ENCODE measurements at places on chromosomes 1 and 21. TPM values are rescaled to one million over a fixed set of nuclear protein-coding genes. Genes with fewer than 3 reads are reported as not detected.
A peak's percentile ranks its signal among the peaks of the same experiment; 100 is the strongest.

Gene KCNK2
- 0.13 TPM for total RNA-seq

Gene MNDA
- 36.8 TPM for total RNA-seq

Gene RBBP4
- total RNA-seq: 290 TPM

Gene NHLH1
- 0.80 TPM for total RNA-seq

Gene TMEM51
- 4.2 TPM for total RNA-seq

Gene LENEP
- total RNA-seq: 0.40 TPM

DNA sequence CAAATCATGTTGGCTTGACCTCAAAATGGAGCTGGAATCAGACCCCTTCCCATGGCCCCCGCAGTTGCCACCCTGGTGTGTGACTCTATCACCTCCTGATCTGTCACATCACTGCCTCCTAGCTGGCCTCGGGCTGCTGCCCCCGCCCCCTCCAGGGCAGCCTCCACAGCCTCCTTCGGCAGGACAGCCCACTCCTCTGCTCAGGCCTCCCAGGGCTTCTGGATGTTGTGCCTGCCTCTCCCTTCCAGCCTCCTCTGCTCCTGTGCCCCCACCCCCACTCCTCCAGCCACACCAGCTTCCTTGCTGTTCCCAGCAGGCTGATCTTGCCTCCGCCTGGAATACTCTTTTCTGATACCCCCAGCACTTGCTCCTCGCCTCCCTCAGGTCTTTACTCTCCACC, 134.4 kb upstream of the EDN2 start:
- DNase-seq: no peak

DNA sequence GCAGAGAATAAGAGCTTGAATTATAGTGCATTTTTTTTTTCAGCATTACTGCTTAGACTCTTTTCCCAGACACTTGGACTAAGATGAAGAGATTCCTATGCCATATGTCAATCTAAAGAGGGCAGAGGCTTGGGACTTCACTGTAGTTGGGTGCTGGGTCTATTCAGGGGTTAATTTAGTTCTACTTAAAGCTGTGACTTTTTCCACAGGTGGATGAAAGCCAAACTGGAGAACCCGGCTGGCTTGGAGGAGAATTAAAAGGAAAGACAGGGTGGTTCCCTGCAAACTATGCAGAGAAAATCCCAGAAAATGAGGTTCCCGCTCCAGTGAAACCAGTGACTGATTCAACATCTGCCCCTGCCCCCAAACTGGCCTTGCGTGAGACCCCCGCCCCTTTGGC, 104.8 kb downstream of the ATP5PO start:
- DNase-seq: no peak

DNA sequence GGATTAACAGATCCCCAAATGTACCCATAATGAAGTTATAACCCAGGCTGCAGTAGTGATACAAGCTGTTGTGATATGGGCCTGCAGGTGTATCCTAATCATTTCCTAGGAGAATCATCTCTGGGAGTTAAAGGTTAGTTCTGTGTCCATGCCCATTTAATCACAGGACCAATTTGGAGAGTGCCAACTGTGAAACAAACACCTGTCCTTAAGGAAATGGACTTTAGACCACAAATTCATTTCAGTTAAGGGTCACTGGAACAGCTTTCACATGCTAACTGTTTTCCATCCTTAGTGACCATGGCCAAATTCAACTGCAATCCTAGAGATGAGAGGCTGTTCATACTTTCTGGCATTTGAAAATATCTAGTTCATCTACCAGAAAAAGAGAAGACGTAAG, 160.9 kb downstream of the GPATCH2 start:
- DNase-seq: no peak

DNA sequence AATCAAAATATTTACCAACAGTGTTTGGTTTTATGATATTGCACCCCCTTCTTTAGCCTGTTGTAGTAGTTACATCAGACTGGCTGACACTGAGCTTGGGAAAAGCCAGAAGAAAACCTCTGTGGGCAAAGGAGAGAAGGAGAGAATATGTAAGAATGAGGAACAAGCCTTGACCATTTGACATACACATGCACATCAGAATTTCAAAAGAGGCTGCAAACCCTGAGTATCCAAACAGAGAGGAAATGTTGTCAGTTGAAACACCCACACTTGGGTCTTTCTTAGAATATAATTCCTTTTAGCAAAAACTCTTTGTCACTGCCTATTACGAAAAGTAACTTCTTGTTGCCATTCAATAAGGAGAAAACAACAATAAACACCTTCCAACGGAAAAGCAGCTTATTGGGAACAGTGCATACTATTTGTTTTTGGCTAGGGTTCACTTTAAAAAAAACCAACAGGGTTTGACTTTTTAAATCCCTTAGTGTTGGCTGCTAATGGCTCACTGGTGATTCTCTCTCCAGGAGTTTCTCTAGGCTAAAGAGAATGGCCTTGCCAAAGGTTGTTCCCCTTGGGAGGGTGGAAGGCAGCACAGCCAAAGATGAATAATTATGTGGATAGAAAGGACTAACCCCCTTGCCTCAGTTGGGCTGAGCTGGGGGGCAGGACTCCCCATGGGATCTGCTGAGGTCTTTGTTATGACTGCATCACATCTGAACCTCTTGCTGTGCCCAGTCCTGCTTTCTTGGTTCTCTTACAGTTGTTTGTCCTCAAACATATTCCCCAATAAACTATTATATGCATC, 48.9 kb downstream of the GORAB start:
- DNase-seq: no peak

DNA sequence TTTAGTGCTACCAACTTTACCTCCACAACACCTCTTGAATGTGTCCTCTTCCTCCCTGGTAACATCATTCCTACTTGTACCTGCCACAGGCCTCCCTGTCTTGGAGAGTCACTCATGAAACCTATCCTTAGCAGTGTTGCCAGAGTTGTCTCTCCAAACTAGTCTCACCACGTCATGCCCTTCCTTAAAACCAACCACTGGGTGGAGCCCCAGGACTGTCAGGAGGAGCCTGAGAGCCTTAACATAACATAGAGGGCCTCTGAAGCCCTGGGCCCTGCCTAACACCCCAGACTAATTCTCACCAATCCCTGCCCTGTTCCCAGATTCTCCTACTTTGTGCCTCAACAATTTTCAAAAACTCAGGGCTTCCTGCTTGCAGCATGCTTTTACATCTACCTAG, 65.3 kb downstream of the ZNF697 start:
- DNase-seq: no peak

GRCh38 chr1:62753031-62753965, 30.6 kb upstream of the ATG4C start:
- DNase-seq: no peak

GRCh38 chr1:93093332-93094006, 14.4 kb downstream of the MTF2 start:
- no peak for DNase-seq

DNA sequence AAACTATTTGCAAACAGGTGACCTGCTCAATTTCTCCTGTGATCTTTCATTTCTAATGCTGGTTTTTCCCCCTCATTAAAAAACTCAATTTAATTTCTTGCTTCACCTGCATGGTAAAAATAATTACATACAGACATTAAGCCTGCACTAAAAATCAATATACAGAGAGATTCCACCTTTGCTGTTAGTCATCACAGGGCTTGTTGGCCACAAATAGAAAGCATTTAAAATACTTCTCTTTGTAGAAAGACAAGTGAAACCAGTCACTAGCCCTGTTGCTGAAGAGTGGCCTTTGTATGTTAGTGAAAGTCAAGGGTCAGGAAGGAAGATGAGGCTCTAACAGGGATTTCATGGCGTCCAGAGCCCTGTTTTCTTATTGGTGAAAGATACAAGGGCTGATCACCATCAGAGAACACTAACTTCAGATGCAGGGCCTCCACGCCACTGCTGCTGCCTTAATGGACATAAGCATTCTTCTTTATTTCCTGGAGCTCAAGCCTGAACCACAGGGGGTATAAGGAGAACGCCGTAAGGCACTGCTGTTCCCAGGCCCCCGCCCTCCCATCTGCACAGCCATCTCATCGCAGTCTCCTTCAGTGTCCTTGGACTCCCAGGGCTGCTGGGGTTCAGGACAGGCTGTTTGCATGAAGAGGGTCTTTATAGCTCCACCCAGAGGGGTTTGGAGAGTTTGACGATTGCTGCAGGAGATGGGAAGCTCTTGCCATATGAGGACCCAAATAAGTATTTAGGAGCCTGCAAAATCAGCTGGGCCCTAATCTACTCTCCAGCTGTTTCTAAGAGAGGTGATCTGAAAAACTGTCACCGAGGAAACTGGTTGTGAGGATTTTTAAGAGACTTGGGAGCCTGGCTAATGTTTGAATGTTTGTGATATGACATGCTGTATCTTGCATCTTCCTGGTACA, 117.3 kb upstream of the IRF2BP2 start:
- DNase-seq: peak; percentile 65

GRCh38 chr1:246214708-246215509, 292.2 kb downstream of the SMYD3 start:
- DNase-seq: peak; percentile 71

DNA sequence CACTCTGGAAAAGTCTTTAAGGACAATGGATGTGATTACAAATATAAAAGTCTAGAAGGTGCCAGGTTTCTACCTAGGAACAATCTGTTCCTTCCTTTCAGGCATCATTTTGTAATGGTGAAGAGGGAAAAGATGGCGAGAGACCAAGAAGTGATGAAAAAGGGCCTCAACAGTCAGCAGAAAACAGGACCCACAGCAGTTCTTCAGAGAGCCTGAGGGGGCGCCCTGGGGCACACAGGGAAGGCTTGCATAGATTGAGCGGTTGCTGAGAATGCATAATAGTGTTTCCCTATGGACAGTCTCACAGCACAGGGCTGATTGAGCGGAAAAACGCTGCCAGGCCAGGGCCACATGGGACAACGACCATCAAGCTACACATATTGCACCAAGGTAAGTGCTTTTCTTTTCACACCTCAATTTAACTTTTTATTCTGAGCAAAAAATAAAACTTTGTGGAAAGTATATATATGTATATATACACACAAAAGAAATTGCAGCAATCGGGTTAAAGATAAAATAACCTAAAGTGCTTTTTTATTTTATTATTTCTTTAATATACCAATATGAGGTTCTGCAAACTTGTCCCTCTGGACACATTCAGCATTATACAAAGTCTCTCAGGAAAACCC, 3.1 kb upstream of the YRDC start:
- no peak for DNase-seq

DNA sequence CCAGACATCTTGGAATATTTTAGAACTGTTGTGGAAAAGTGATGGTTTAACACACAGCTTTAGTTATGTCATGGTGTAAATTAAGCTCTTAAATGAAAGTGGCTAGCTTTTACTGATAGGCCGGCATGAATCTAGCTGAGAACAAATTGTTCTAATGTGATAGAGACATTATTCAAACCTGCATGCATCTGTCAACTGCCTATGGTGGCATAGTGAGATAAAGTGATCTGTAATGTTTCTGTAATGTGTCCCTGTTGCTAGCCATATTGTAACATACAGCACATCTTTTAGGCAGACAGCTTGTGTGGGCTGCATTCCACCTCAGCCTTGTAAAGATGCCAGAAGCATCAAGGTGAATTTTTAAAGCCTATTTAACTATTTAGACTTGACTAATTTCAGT, 16.0 kb downstream of the LRIG2 start:
- no peak for DNase-seq

- no peak for DNase-seq
Observed at GRCh38 chr1:38908821-38909220, 27.4 kb upstream of the GJA9 start.

GRCh38 chr1:58778385-58779000, 5.4 kb downstream of the JUN start:
- no peak for DNase-seq

DNA sequence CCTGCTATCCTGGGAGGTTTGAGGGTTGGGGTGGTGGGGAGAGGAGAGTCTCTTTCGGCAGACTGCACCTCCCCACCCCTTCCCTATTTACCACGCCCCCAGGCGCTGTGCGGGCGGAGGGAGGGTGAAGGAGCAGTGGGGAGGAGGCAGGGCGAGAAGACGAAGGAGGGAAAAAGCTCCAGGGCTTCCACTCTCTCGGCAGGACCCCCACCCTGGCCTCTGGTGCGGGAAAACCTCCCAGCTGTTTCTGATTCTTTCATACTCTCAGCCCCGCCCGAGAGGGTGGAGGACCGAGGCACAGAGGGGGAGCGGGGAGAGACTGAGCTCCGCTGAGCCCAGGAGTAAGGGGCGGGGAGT, 866 bp upstream of the WNT2B start:
- DNase-seq: no peak

DNA sequence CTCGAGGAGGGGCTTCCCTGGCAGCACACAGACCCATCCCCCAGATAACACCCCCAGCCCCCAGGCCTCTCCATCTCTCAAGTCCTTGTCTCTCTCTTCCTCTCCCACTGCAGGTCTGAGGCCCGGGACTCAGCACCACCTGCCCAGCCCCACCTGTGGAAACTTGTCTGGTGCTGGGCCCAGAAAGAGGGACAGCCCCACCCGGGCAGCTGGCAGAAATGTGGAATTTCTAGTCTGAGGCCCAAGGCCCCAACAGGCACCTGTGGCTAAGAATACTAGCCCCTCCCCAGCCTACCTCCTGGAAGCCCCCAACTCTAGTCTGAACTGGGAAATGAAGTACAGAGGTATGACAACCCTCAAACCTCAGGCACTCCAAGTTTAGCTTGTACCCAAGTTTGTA, 15.4 kb downstream of the TTC39A start:
- no peak for DNase-seq

- no peak for DNase-seq
Observed at GRCh38 chr1:165845992-165846748, 18.8 kb downstream of the UCK2 start.

DNA sequence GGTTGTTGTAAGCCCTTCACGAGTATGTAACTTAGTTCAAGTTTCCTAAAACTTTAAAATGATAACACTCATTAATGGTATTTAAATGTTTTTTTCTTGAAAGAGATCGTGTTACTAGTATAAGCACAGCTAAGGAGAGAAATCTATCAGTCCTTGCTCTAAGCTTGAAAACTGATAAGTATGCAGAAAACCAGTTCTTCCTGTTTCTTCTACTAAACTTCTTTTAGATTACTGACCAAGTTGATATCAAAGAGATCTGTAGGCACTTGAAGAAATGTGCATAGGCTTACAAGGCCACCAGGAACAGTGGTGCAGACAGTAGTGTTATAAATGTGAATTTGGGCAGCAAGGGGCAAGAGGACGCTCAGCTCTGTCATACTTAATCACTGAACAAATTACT, 3.9 kb downstream of the EFCAB14 start:
- DNase-seq: no peak

- DNase-seq: no peak
Observed at GRCh38 chr1:168617974-168618750, 41.8 kb downstream of the XCL1 start.

All from GM12878 (cell line).